KBM-7 (cell line): ENCODE measurements at places on chromosomes 11 and 22.

DNA sequence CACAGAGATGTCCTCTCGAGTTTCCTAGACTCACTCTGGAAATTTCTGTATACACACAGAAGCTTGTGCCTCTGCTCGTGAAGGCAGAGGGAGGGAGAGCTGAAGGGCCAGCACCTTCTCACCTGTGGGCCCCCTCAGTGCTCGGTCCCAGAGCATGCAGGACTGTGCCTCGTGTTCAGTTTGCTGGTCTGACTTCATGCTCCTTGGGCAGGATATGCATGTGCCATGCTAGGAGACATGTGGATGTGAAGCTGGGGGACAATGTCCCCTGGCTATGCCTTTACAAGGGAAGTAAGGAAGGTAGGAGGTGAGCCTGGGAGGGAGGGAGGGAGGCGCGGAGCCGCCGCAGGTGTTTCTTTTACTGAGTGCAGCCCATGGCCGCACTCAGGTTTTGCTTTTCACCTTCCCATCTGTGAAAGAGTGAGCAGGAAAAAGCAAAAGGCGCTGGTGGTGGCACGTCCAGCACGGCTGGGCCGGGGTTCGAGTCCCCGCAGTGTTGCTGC is 22.6 kb downstream of the NEAT1 start:
- no peak for DNase-seq

DNA sequence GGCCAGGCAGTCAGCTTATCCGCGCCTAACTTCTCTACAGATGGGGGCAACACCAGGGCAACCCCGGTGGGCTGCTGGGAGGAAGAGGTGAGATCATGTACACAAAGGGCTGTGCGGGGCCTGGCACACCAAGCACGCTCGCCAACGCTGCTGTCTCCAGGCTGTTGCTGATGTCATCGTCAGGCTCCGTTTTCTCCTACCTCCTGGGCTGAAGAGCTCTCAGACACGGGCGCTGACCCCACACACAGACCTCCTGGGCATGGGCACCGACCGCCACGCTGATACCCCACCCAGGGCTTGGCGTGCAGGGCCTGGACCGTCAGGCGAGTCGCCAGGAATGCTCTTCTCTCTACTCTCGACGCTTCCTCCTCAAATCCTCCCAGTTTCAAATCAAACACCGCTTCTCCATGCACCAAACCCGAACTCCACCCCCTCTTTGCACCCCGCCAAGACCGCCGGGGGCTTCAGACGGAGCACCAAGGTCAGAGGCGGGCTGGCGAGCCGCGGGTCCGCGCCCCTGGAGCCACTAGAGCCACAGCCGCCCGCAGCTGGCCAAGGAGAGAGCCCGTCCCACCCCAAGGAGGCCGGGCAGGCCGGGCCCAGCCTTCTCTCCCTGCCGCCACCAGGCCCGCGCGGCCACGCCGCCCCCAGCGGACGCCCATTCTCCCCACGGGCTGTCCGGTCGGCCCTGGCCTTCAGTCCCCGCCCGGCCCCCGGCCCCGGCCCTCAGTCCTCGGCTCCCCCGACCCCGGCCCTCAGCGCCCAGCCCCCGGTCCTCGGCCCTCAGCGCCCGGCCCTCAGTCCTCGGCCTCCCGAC is 772 bp downstream of the SBF1 start:
- peak; percentile 30 for DNase-seq

DNA sequence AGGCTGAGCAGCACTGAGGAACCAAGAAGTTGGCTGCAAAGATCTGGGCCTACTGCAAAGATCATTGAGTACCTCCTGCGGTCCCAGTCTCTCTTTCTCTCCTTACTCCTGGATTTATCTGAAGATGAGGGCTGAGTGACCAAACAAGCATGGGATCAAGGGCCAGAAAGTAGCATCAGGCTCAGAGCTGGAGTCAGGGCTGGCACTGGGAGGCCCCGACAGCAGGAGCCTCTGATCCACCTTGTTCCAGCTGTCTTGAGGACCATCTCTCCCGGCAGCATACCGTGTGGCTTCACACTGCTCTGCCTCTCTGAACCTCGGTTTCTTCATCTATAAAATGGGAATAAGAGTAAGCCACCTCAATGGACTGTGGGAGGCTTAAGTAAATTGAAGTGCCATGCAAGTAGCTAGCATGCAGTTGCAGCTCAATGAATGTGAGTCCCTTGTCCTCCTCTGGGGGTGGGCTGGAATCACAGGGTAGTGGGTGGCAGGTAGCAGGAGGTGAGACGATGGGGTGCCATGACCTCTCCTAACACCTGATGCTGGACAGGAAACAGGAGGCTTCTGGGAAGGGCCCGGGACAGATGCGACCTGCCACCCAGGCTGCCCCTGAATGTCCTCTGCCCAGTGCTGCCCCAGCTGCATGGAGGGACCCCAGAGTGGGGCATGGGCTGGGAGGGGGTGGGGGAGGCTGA is 52.5 kb upstream of the PRDM11 start:
- DNase-seq: no peak

DNA sequence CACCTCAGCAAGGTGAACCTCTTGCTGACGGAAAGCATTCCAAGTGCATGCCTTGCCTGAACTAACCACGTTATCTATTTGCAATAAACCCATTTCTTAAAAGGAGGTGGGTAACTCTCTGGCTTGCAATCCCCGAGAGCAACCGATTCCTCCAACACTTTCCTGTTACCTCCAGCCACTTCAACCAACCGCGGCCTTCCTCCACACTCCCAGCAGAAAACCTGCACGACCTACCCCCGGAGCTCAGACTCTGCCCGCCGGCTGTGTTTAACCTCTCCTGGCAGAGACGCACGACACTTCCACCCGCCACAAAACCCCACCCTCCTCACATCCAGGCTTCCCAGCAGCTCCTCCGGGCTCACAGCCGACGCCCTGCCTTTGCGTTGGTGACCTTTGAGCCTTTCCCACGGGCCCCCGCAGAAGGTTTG is 708 bp downstream of the SCO2 start:
- DNase-seq: peak; percentile 57

GRCh38 chr11:132981131-132981956 is 551.0 kb downstream of the OPCML start:
- DNase-seq: no peak
